ENCODE measurements at places on chromosomes 7 and 10.

GRCh38 chr10:106958589-106959361 is 205.7 kb downstream of the SORCS1 start:
- no peak for DNase-seq

GRCh38 chr10:101158459-101159058 is 27.5 kb downstream of the TLX1 start:
- no peak for DNase-seq

GRCh38 chr10:62501547-62501946 is 127.4 kb downstream of the ZNF365 start:
- peak; percentile 7 for DNase-seq

DNA sequence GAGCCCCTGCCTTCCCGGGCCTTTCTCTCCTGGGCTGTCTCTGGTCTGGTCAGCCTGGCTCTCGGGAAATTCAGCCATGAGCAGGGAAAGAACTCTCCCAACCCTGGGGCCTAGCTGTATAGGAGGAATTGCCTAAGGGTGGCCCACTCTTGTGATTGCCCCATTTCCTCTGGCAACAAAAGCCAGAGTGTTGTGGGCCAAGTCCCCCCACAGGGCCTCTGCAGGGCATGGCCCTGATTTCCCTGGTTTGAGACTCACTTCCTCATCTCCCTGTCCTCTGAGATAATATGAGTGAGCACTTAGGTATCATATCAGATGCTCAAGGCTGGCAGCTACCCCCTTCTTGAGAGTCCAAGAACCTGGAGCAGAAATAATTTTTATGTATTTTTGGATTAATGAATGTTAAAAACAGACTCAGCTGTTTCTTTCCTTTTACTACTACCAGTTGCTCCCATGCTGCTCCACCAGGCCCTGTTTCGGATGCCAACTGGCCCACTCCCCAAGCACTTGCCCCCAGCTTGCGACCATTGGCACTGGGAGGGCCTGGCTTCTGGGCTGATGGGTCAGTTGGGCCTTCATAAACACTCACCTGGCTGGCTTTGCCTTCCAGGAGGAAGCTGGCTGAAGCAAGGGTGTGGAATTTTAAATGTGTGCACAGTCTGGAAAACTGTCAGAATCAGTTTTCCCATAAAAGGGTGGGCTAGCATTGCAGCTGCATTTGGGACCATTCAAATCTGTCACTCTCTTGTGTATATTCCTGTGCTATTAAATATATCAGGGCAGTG is 11.4 kb downstream of the IRF5 start:
- DNase-seq, result peak; percentile 16

DNA sequence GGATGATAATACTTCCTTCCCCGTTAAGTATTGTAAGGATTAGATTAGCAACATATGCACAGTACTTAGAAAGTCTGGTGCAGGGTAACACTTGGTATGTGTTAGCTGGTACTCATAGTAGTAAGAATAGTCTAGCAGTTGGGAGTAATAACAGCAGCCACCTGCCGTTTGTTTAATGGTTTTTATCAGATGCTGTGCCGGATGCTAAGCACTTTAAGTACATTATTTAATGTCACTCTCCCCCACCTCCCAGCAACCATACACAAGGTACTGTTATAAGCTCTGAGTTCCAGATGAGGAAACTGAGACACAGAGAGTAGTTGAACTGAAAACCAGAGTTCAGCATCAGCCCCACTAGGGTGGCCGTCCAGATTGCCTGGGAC is 60.1 kb downstream of the ZMIZ1 start:
- DNase-seq, result no peak

- peak; percentile 21 for DNase-seq
Observed at GRCh38 chr7:27994639-27995038, 186.0 kb downstream of the JAZF1 start.

GRCh38 chr7:147523056-147523455 is 1067.5 kb upstream of the C7orf33 start:
- peak; percentile 13 for DNase-seq

- DNase-seq, result peak; percentile 2
Observed at GRCh38 chr10:85548034-85548433, 818.6 kb downstream of the GRID1 start.

- no peak for DNase-seq
Observed at GRCh38 chr10:93075369-93076221, 1.9 kb downstream of the CYP26A1 start.

- DNase-seq, result peak; percentile 8
Observed at GRCh38 chr7:95628831-95629439, 32.6 kb upstream of the PDK4 start.

DNA sequence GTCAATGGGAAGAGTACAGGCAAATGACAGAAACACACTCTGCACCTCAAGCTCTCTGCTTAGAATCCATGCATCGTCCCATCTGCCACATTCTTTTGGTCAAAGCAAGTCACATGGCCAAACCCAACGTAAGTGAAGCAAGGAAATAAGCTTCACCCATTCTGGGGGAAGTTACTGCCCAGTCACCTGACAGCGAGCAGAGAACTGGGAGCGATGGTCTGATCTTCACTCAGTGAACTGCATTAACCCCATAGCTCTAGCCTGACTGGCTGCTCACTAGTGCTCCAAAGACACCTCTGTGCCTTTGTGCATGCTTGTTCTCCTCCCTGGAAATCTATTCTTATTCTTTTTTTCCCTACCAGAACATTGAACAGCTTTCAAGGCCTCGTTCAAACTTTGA is 89.9 kb downstream of the APBB1IP start:
- no peak for DNase-seq

GRCh38 chr7:1940863-1941262 is 270.8 kb downstream of the ELFN1 start:
- DNase-seq, result no peak

GRCh38 chr10:13743101-13743693 is 156.4 kb downstream of the PRPF18 start:
- no peak for DNase-seq

- DNase-seq, result peak; percentile 33
Observed at GRCh38 chr7:80815733-80816132, 103.1 kb downstream of the SEMA3C start.

GRCh38 chr7:10802526-10802925 is 171.1 kb upstream of the PHF14 start:
- DNase-seq, result no peak

DNA sequence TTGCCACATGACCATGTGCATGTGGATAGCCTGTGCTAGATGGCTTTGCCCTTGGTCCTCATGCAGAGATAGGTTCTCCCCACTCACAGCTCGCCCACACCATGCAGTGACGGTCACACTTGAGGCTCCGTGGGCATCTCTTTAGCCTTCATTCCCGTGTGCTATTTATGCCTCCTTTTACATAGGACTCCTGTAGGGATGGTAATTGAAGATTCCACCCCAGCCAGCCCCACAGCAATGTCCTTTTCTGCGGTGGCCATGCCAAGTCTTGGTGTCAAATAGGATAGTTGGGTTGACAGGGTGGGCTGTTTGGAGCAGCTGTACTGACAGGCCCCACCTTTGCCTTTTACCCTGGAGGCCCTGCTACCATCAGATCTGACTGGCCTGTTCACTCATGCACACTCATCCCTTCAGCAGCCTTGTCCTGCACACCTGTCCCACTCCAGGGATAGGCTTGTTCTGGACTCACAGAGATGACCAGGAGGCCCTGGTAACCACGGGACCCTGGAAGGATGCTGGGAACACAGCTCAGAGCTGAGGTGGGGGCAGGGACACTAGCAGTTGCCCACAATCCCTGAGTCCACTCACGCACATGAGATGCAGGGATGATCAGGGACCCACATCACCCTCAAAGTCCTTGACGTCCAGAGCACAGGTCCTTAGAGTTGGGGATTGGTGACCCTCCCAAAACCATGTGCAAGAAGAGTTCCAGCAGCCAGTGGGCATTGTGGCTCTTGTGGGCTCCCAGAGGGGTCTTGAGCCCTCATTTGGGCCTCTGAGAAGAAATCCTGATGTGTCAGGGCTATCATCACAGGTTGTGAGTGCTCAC is 71.2 kb downstream of the ADCY1 start:
- no peak for DNase-seq

DNA sequence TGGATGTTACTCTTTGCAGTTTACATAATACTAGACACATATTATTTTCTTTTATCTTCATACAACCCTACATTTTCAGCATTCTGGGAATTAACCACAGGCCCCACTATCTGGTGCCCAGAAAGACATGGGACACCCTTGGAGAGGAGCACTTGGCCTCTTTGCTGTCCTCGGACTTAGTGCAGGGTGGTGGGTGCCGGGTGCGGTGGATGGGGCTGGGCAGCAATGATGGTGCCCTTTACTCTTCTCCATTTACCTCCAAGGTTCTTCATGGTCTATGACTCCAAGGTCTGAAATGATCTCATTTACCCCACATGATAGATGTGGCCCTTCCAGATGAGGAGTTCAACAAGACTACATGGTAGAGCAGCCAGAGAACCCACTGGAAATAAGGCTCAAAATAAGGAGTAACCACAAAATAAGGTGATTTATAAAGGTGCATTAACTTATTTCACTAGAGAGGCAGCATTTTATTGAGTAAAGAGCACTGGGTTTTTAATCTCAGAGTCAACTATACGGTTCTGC is 56.2 kb upstream of the IGFBP3 start:
- no peak for DNase-seq

GRCh38 chr7:26166684-26167266 is 14.8 kb downstream of the NFE2L3 start:
- no peak for DNase-seq

DNA sequence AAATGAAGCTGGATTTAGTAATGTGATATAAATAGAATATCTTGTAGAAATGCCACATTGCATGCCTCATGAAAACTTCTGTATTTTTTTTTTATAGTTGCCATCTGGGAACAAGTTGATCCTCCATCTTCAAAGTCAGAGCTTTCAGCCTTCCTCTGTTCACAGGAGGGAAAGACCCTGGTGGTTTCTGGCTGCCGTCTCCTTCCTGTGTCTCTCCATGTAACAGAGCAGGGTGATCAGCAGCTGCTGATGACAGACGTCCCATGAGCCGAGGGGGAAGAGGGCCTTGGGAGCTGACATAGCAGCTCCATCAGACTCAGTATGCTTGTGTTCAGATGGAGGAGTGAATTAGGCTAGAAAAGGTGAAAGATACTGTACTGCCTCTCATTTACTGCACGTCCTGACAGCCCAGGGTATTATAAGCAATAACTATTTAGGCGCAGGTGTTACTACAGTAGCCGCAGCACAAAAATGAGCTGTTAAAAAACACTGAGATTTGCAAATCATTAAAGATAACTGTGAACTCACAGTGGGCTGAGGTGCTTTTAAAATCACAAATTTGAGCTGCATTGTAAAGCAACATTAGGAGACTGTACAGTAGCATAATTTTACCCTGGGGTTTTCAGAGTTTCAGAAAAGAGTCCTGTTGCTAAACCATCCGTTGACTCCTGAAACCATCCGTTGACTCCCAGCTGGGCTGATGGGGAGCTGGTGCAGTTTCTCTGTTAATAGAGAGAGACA is 103.3 kb downstream of the CFAP58 start:
- DNase-seq, result no peak

DNA sequence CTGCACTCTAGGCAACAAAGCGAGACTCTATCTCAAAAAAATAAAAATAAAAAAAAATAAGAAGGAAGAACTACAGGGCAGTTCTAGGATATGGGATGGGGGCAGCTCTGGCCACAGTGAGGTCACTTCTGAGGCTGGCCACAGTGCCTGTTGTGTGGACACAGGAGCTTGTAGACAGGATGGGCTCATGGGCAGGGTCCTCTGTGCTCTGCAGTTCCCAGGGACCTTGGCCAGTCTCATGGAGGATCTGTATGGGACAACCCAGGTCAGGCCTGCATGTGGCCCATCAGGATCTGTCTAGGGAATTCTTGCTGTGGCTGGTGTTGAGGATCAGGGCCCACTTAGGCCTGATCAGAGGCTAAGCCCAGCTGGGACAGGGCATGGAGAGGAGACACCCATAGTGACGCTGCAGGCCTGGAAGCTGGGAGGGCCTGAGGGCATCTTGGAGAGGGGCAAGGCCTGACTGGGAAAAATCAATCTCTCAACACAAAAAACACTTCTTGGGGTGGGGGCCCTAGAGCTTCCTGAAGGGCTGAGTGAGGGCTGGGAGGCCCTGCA is 19.4 kb upstream of the PAX2 start:
- no peak for DNase-seq

GRCh38 chr10:91610444-91610843 is 22.4 kb downstream of the PPP1R3C start:
- DNase-seq, result no peak

DNA sequence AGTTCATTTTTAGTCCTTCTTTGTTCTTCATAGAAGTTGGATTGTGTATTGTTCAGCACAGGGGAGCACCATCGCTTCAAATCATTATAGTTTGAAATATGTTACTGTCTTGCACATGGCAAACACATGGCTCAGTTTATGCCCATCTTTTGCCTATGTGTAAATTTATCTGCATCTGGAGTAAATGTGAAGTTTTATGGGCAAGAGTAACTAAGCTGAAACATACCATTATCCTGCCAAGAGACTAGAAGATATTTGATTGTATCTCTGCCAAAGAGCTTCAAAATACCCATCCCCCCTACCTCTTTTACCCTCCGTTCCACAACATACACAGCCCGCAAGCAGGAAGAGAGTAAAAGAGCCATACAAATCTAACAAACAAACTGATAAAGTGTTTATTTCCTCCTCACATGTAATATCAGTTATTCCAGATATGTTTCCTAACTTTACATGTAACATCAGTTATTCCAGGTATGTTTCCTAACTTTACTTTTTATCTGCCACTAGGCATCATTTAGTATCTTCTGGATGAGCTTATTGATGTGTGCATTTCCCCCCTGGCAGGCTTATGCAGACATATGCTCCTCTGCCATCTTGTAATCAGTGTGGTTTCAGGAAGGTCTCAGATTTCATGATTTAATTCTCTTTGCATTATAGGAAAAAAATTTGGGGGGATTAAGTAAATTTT is 127.7 kb downstream of the SRI start:
- no peak for DNase-seq

DNA sequence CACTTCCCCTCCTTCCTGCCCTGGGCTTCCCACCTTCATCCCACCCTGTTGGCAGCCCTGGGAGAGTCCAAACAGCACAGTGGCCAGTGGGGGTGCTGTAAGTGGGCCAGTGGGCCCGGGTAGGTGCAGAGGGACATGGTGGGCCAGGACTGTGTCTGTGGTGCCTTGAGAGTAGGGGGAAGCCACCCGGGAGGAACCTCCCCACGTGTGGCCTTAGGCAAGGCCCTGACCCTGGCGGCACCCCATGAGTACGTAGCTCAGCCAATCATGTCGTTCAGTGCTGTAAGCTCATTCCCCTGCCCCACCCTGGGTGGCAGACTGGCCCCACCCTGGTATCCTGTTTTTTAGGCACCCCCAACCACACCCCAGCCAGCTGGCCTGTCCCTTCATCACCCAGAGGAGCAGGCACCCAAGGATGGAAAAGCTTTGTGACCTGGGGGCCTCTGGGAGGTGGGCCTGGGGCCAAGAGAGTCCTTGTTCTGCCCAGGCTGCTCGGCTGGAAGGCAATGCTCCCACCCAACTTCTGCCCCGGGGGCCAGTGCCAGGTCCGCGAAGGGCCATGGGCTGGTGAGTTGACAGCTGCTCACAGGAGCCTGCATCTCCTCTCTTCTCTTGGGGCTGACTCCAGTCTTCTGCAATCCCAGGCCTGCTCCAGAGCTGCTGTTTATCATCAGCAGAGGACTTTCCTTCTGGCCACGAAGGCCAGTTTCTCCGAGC is 41.6 kb downstream of the TSPAN15 start:
- no peak for DNase-seq

- DNase-seq, result no peak
Observed at GRCh38 chr7:1232623-1233332, at the start of gene UNCX. UNCX (plus strand) TSS chr7:1232872; CDS start chr7:1233018, 146 bp downstream.
